ENCODE measurements at places on chromosomes 1 and 21.

DNA sequence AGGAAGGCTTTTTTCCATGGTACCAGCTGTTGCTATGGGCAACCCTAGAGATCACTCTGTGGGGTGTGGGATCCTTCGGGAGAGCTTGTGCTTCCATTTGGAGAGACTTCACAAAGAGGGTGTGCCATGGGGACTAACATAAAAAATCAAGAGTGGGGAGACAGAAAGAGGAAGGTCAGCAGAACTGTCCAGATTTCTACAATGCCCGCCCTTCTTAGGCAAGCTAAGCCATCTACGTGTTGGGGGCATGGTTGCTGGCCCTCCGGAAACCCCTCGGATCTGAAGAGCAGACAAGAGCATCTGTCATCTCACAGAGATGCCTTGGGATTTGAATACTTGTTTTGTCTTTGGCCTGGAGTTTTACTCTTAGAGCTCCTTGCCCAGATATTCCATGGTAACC lies 83.9 kb upstream of the ZNF648 start:
- no peak for DNase-seq

DNA sequence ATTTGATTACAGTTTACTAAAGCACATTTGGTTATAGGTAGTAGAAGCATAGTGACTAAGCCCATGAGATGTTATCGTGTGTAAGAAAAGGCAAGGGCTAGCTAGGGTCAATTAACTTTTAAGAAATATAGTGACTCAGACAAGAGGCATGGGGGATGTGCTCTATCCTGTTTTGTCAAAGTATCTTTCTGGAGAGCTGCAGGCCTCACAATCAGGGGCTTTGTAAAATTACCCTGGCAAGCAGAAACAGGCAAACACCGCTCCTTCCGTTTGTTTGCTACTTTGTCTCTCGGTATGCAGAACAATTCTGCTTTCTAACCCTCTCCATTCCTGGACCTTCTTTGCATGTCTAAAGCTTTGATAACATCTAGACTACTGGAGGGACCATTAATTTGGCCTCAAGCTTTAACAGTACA lies 26.1 kb upstream of the ZNF697 start:
- DNase-seq: peak; percentile 67

- no peak for DNase-seq
Observed at GRCh38 chr1:100076744-100077143, 56.0 kb downstream of the SASS6 start.

DNA sequence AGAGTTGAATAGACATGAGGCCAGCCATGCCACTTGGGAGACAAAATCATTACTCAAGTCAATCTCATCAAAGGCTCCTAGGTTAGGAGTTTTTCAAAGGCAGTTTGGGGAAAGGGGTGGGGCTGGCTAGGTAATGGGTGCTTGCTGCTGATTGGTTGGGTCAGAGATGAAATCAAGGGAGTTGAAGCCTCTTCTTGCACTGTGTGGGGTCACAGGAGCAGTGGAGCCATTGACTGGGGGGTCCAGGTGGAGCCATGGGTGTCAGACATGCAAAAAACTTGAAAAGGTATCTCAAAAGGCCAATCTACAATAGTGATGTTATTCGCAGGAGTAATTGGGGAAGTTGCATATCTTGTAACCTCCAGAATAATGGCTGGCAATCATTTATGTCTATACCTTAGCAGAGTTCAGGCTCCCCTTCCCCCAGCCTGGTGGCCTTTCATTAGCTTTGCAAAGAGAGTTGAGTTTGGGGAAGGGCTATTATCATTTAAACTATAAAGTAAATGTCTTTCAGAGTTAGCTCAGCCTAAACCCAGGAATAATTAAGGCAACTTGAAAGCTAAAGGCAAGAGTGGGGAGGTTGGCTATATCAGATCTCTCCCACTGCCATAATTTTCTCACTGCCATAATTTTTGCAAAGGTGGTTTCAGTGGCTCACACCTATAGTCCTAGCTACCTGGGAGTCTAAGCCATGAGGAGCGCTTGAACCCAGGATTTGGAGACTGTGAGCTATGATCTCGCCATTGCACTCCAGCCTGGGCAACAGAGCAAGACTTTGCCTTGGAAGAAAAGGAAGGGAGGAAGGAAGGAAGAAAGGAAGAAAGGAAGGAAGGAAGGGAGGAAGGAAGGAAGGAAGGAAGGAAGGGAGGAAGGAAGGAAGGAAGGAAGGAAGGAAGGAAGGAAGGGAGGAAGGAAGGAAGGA lies 7.8 kb upstream of the PINK1 start:
- no peak for DNase-seq

DNA sequence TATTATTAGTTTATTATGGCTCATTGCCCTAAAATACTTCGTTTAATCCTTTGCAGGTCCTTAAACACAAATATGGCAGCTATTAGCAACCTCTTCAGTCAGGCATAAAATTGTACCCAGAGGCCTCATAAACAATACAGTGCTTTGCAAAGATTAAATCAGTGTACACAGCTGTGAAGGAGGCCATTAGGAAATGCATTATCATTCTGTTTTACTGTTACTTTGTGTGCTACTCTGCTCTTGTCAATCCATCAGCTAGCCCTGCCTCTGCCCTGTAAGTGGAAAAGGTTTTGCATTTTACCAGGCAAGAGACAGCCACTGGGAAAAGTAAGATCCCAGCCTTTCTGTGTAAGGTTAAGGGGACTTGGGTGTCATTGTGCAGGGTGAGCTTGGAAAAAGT lies 415.7 kb upstream of the DAB1 start:
- no peak for DNase-seq

- no peak for DNase-seq
Observed at GRCh38 chr1:48627486-48627885, 149.2 kb downstream of the BEND5 start.

DNA sequence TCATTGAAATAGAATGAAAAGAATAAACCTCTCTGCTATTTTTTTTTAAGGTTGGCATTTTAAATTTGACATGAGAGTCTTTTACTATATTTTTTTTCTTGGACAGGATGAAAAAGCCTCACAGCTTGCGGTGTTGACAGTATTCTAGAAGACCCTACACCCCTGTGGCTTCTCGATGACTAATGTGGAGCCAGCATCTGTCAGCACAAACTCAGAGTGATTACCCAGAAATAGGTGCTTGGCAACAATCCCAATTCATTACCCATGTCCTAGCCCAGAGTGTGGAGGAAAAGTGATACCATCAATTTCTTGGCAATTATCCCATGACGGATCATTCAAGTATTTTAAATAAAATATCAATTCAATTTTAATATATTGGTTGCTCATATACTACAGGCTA lies 186.8 kb upstream of the MAP1LC3C start:
- DNase-seq: no peak

DNA sequence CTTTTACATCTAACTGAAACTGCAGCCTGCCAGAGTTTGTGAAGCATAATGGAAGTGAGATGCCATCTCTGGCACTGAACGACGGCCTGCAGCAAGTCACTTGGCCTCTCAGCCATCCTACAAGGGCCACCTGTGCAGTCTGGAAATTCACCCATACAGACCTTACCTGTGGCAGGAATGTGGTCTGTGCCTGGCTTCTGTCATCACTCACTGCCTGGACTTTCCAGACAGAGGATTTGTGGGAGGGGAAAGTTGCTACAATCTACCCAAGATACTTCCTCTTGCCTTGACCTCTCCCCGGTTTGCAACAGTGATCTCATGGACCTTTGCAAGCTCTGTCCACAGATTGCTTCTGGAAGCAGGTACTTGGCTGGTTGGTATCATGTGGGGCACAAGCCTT lies 58.4 kb upstream of the ATP1B1 start:
- no peak for DNase-seq

GRCh38 chr21:36079010-36079649 lies 9.3 kb downstream of the CBR1 start:
- DNase-seq: no peak

DNA sequence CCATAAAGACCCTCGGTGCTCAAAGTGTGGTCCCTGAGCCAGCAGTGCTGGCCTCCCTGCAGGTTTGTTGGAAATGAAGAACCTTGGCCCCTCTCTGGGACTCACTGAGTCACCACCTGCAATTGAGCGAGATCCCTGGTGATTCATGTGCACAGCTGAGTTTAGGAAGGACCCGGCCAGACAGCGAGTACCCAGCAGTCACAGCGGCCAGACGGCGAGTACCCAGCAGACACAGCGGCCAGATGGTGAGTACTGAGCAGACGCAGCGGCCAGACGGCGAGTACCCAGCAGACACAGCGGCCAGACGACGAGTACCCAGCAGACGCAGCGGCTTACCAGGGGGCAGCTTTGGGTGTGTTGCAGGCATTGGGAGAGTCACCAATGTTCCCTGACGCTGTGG lies 123.8 kb downstream of the PRDM16 start:
- no peak for DNase-seq

GRCh38 chr1:54800899-54801759 lies at the start of gene TTC22:
Gene TTC22 (minus strand): TSS chr1:54801323. CDS start chr1:54801163, 160 bp downstream.
- DNase-seq: no peak

DNA sequence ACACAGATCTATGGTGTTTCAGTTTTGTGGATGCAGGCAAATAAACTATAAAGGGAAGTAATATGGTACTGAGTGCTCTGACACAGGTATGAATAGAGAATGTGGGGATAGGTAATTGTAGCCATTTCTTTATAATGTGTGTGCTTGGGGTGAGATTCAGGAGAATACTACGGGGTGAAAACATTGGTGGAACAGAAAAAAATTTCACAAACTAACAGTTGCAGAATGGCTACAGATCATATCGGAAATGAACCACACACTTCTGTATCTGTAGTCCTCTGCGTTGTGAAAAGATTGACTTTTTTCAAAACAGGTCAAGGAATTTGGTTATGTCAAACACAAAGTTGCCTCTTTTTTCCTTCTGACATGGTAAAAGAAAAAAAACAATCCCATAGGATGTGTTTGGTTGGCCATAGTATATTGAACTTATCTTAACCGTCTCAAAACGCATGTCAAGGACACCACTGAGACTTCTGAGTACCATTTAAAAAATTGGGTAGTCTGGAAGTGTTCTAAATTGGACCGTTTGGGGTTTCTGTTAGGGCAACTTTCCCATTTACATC lies 1.1 kb upstream of the CDC73 start:
- DNase-seq: no peak

DNA sequence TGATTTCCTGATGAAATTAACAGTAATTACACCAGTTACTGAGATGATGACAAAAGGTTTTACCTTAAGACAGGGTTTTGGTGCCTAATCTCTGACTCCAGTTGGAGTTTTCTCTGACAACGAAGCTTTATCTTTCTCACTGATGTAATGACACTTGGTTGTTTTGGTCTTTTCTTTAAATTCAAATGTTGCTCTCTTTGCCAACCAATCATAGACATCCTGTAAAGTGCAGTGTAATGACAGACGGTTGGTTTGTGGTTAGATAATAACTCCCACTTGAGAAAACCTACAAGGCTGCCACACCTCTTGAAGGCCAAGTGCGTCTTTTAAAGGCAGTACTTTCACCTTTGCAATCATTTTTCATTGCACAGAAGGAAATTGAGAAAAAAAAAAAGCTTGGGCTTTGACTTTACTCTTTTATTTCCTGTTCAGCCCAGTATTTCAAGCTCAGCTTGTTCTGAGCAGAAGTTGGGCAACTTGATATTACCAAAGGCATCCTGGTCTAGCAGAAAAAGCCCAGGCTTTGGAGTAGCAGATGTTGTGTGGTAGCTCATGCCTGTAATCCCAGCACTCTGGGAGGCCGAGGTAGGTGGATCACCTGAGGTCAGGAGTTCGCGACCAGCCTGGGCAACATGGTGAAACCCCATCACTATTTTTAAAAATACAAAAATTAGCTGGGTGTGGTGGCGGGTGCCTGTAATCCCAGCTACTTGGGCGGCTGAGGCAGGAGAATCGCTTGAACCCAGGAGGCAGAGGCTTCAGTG lies 14.9 kb downstream of the PDIK1L start:
- DNase-seq: peak; percentile 62

- no peak for DNase-seq
Observed at GRCh38 chr1:155003227-155003765, 694 bp downstream of the ZBTB7B start.

GRCh38 chr1:228737601-228738041 lies 2.3 kb downstream of the RHOU start:
- peak; percentile 16 for DNase-seq

GRCh38 chr1:194133152-194133551 lies 946.7 kb upstream of the B3GALT2 start:
- no peak for DNase-seq

DNA sequence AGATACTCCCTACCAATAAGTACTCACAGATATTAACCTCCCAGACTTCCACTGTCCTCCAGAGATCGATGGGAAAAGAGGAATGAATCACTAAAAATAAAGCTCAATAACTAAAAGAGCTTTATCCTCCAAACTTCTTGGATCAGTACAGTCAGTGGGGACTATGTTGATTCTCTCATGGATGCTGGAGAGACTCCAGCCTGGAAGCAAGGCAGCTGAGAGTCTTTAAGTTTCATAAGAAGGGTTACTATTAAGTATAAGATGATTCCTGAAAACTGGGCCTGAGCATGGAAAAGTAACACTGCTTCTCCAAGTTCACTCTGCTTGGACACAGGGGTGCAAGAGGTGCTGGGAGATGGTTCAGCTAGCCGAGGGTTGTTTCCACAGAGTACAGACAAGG lies 6.2 kb upstream of the DDR2 start:
- no peak for DNase-seq

GRCh38 chr1:169906938-169907337 lies 13.2 kb upstream of the SCYL3 start:
- peak; percentile 83 for DNase-seq

DNA sequence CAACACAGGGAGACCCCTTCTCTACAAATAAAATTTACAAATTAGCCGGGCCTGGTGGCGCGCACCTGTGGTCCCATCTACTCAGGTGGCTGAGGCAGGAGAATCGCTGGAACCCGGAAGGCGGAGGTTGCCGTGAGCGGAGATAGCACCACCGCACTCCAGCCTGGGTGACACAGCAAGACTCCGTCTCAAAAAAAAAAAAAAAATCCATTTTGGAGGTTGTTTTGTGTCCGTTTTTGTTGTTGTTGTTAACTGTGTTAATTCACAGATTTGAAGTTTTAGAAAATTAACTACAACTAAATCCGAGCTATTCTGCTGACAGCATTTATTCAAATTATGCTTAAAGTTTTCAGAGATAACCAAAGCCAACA lies 618 bp downstream of the CLCC1 start:
- peak; percentile 13 for DNase-seq

DNA sequence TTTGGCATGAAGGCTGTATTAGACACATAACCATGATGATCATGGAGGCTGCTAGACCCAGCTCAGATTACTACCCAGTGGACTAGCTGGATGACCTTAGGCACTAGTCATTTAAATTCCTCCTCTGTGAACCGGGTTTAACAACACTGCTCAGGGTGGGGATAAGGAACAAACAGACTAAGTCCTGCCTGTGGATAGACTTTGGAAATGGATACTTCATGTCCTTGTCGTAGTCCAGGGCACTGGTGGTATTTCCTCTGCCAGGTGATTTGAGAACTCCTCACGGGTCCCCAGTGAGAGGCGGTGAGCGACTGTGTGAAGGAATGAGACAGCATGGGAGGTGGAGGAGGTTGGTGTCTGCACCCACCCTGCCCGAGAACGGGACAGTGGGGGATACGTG lies 72.9 kb upstream of the SELENON start:
- no peak for DNase-seq

Measured in fibroblast of pulmonary artery (primary cell).